Hepatic stellate cell (primary cell): ENCODE measurements at places on chromosomes 12 and 14.

- no peak for DNase-seq
Measured at GRCh38 chr12:113987261-113988063, 21.3 kb upstream of the RBM19 start.

DNA sequence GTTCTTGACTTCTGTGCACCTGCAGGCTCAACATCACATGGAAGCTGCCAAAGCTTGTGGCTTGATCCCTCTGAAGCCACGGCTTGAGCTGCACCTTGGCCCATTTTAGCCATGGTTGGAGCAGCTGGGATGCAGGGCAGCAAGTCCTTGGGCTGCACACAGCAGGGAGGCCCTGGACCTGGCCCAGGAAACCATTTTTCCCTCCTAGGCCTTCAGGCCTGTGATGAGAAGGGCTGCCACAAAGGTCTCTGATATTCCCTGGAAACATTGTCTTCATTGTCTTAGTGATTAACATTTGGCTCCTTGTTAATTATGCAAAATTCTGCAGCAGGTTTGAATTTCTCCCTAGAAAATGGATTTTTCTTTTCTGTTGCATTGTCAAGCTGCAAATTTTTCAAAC lies 394.1 kb upstream of the FAR2 start:
- DNase-seq: no peak

DNA sequence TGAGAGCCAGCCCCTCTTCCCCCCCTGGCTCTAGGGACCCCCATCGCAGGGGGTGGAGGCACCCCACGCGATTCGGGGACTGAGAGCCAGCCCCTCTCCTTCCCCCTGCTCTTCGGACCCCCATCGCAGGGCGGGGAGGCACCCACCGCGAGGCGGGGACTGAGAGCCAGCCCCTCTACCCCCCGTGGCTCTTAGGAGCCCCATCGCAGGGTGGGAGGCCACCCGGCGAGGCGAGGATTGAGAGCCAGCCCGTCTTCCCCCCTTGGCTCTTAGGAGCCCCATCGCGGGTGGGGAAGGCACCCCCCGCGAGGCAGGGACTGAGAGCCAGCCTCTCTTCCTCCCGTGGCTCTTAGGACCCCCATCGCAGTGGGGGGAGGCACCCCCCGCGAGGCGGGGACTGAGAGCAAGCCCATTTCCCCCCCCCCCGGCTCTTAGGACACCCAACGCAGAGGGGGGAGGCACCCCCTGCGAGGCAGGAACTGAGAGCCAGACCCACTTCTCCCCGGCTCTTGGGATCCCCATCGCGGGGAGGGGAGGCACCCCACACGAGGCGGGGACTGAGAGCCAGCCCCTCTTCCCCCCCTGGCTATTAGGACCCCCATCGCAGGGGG lies 45.6 kb downstream of the DDX11 start:
- no peak for DNase-seq

GRCh38 chr14:70018713-70019211 lies 139.5 kb downstream of the SMOC1 start:
- DNase-seq: no peak

DNA sequence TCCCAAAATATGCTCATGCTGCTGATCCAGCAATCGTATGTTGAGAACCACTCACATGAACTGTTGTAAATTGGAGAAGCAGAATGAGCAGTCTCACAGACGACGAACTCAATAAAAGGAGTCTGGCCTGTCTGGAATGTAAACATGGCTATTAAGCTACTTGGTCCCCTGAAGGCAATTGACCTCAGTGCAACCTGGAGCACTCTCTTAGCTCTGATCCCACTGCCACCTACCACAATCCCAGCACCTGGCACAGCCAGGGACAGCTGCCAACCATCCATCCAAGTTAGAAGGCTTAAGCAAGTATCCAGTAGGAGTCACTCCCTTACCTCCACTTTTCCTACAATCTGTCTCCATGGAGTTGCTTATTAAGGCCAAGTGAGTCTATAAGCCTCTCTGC lies 406.9 kb upstream of the CLEC14A start:
- no peak for DNase-seq

DNA sequence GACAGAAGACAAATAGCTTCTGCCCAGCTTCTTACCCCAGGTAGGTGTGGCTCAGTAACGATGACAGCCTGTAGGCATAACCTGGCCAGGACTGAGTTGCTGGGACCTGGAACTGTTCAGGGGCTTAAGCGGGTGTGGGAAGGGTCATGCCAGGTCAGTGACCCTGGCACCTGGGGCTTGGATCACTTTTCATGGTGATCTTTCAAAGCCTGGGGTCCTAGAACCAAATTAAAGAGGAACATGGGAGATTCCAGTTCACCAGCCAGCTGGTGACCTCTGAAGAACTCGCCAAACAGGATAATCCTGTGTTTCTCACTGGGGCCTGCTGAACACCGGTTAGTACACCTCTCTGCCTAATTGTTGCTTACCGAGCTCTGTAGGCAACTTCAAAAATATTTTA lies 102.6 kb upstream of the LMNTD1 start:
- DNase-seq: no peak

GRCh38 chr14:69877492-69877891 lies 1.7 kb upstream of the SMOC1 start:
- no peak for DNase-seq

DNA sequence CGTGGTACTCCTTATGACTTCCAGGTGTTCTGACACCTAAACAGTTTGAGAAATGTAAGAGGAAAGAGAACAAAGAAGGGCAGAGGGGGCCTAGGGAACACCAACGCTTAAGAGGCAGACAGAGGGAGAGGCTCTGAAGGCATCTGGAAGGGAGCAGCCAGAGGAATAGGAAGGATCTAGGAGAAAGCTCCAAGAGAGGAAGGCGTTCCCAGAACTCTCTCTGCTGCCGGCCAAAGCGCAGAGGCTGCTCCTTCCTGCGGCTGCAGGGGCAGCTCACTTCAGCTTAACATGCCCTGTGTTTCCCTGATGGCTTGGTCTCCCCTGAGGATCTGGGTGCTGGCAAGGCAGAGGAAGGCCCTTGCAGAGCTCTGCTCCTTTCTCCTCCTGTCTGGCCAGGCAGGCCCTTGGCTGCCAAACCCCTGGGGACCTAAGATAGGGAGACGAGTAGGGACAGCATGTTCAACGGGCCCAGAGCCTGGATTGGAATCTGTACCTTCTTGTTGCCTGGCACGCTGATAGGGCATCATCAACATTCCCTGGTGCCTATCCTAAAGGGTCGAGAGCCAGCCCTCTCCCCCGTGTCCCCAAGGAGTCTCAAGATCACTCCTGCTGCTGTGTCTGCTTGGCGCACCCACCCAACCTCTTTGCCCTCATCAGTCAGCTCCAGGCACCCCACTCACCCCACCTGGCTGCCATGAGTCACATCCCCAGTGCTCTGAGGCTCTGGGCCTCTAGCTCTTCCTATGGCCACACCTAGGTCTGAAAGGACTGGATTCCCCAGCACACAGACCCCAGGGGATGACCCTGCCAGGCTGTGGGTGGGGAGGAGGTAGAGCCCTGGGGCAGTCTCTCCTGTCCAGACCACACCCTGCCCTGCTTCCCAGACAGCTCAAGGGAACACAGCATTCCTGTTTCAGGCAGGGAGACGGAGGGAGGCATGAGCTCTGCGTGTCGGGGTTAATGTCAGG lies 45.6 kb downstream of the LTBP2 start:
- DNase-seq: no peak

DNA sequence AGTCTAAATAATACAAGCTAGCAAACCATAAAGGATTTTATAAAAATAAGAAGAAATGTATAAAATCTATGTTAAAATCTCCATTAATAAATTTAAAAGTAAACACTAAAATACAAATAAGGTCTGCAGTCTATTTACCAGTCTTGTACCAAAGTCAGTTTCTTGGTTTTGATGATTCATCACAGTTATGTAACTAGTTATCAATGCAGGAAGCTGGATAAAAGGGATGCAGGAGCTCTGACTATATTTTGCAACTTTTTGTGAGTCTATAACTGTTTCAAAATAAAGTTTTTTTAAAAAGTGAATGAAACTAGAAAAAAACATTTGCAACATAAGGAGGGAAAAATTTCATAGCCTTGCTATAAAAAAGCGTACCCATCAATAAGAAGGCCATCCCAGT lies 151.5 kb downstream of the DERA start:
- no peak for DNase-seq
